Adrenal gland (tissue), 19 donors: ENCODE measurements at places on chromosomes 6 and 20. TPM values are rescaled to one million over a fixed set of nuclear protein-coding genes. Genes with fewer than 3 reads are reported as not detected.

IMPG1 gene
- polyA plus RNA-seq, result not detected

DNA sequence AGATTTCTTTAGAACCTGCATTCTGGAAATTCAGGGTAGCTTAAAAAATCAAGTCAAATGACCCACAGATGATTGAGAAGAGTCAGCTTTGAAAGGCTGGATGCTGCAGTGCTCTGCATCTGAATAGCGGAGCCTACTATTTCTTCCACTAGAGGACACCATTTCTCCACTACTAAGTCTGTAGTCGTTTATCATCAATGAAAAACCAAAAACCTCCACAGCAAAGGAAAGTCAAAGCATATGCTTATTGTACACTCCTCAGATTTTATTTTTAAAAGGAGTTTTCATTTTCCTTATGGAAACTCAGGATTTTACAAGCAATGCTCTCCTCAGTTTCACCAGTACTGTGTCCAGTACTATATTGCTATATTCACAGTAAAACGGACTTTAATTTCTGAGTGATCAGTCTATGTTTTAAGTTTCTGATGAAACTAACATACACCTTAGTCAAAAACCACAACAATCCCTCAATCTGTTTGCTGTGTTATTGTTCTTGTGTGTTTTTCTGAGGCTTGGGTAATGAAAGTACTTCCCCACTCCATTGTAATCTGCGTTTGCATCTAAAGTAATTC, 50.5 kb upstream of the ENPP5 start:
- no peaks in the 10 kb centered on the region for H3K36me3 ChIP-seq
- no peaks in the 10 kb centered on the region for H3K4me1 ChIP-seq
- H3K27ac ChIP-seq, result no peak overlapping the region

DNA sequence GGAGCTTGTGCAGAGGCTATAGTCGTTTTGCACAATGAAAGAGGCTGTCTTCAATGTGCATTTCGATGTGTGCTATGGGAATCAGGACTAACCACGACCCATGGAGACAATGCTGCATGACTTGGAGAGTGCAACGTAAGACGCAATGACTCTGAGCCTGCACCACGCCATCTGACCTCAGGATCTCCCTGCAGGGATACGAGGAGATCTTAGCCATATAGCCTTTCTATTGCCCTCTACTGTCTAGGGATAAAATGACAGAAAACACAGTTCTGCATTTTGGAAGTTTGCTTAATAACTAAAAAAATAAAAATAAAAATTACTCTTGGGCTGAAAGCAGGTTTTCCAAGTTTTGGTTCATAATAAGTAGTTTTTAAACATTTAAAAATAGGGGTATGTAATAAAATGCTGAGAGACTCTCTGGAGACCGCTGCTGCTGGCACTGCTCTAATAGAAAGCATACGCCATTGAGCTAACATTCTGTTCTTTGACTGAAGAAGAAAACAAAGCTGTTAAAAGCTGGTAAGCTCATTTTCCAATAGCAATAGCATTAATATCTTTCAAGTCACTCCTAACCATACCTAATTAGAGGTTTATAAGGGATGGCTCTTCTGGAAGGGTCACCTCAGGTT, 87.2 kb downstream of the PDE7B start:
- no peak for DNase-seq
- no peaks in the 10 kb centered on the region for H3K4me1 ChIP-seq
- no peaks in the 10 kb centered on the region for H3K27me3 ChIP-seq
- H3K36me3 ChIP-seq, result no peaks in the 10 kb centered on the region
- H3K4me3 ChIP-seq, result no peak overlapping the region

FAM184A gene
- polyA plus RNA-seq, result 5.2 TPM

DNA sequence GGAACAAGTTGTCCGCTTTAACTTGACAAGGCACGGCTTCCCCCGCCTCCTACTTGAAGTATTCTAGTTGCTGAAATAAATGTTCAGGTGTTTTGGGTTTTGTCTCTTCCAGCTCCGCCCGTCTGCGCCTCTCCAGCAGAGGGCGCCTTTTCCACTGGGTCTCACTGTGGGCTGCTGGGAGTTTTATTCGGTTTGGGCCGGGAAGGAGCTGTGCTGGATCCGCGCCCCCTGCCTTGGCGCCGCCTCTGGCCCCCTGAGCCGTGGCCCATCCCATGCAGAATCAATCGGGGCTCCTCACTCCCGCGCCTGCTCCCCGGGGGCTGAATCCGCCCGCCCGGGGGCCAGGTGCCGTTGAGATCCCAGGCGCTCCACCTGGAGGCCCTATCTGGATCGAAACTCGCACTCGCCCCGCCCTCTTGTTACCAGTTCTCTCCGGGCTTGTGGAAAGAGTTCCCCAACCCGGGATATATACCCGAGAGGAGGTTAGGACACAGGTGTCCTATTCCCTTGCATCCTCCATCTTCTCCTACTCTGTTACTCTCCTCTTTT, 51.0 kb upstream of the TCF21 start:
- H3K27me3 ChIP-seq, result no peaks in the 10 kb centered on the region
- no peaks in the 10 kb centered on the region for H3K4me1 ChIP-seq
- DNase-seq, result peak; percentile 59
- H3K4me3 ChIP-seq, result no peak overlapping the region
- no peaks in the 10 kb centered on the region for H3K36me3 ChIP-seq

GRCh38 chr20:8811801-8812594, 256.9 kb upstream of the PLCB4 start:
- no peaks in the 10 kb centered on the region for H3K4me1 ChIP-seq
- peak overlapping the region; percentile 76 for H3K27ac ChIP-seq
- no peak for DNase-seq
- H3K4me3 ChIP-seq, result no peak overlapping the region
- no peaks in the 10 kb centered on the region for H3K27me3 ChIP-seq

DNA sequence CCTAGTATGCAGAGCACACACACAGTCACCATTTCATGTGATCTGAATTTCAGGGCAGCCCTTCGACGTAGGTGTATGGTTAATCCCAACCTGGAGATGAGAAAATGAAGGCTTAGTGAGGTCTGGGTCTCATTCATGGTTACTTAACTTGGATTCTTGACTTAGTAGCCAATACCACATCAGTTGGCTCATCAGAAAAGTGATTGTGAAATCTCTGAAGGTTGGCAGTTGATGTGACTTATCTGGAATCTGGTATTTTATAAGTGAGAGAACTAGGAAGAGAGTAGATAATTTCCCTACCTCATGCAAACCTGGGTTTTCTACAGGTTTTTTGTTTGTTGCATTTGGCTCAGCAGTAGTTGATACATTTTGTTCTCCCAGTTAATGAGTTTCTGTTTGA, 123.7 kb downstream of the CCDC170 start:
- no peak overlapping the region for H3K27ac ChIP-seq
- no peak overlapping the region for H3K4me3 ChIP-seq
- no peak for DNase-seq
- H3K36me3 ChIP-seq, result no peaks in the 10 kb centered on the region

ZC2HC1B gene
- polyA plus RNA-seq, result not detected

OR2B6 gene
- polyA plus RNA-seq, result not detected

TCP11 gene
- not detected for polyA plus RNA-seq

ADAM33 gene
- 0.84 TPM for polyA plus RNA-seq

EYA4 gene
- 0.67 TPM for polyA plus RNA-seq

DNA sequence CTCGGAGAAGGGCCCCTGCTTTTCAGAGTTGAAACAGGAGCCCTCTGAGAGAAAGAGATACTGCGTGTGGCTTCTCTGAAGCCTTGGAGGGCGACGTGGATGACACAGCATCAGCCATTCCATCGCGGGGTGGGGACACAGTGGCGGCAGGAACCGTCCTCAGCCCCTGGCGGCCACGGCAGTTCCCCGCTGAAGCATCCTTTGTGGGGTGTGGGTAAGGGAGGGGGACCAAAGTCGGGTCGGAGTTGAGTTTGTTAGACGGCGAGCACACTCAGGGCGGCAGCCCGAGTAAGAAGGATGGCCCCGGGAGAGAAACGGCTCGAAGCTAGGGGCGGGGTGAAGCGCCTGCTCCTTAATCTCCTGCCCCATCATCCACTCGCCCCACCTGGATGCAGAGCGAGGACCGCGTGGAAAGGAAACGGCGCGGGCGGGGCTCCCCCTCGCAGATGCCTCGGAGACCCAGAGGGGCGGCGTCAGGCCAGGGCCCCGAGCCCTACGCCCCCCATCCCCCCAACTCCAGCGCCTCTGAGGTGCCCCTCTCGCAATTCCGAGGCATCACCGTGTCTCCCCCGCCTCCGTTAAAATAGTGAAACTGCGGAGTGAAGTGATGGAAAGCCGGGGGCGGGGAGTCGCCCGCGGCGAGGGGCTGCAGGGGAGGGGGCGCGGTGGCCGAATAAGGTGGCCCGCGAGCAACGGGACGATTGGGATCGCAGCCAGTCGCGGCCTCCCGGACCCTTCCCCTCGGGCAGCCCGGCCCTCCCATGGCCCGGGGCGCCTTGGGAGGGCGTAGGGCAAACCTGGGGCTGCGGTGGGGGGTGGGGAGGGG, 796 bp upstream of the RREB1 start:
- H3K36me3 ChIP-seq, result no peaks in the 10 kb centered on the region
- peak; percentile 55 for DNase-seq
- peak overlapping the region; percentile 83 for H3K4me3 ChIP-seq
- H3K4me1 ChIP-seq, result no peaks in the 10 kb centered on the region
- H3K27ac ChIP-seq, result peak overlapping the region; percentile 82

GRCh38 chr20:18272451-18272850, 15.9 kb upstream of the ZNF133 start:
- no peaks in the 10 kb centered on the region for H3K4me1 ChIP-seq
- DNase-seq, result peak; percentile 83
- no peaks in the 10 kb centered on the region for H3K27me3 ChIP-seq

DNA sequence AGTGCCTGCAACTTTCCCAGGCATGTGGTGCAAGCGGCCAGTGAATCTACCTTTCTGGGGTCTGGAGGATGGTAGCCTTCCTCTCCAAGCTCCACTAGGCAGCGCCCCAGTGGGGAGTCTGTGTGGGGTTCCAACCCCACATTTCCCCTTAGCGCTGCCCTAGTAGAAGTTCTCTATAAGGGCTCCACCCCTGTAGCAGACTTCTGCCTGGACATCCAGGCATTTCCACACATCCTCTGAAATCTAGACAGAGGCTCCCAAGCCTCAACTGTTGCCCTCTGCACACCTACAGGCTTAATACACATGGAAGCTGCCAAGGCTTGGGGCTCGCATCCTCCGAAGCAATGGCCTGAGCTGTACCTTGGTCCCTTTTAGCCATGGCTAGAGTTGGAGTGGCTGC, 321.6 kb downstream of the TFAP2A start:
- no peak for DNase-seq
- H3K36me3 ChIP-seq, result no peaks in the 10 kb centered on the region
- no peak overlapping the region for H3K4me3 ChIP-seq
- H3K27ac ChIP-seq, result no peak overlapping the region

DNA sequence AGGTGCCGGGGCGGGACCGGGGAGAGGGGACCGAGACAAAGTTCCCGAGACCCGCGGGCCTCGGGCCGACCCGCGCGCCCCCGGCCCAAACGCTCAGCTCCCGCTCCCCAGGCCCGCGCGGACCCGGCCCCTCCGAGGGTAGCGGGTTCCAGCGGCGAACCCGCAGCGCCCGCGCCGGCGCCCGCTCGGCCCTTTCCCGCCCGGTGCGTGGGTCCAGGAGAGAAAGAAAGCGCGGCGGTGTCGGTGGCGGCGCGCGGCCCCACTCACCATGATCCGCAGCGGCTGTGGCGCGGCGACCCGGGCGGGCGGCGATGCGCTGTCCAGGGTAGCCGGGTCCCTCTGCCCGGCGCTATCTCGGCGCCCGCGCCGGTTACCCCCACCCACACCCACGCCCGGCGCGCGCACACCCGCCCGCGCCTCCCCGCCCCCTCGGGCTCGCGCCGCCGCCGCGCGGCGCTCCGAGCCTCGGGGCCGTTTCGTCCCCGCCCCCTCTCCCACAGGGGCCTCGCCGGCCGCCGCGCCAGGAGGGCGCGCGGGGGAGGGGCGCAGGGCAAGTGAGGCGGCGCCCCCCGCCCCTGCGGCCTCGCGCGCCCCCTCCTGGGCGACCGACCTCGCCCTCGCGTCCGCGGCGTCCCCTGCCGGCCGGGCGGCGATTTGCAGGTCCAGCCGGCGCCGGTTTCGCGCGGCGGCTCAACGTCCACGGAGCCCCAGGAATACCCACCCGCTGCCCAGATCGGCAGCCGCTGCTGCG, at the start of gene ELOVL2:
Gene ELOVL2 (minus strand): TSS at position 345 of the 751 bp plus-strand sequence. CDS start 75 bp downstream, at position 270.
- peaks cover 5% of the 10 kb centered on the region for H3K4me1 ChIP-seq
- DNase-seq, result no peak
- H3K4me3 ChIP-seq, result no peak within 1 kb of the TSS
- H3K27ac ChIP-seq, result no peak within 1 kb of the TSS
- H3K27me3 ChIP-seq, result peaks cover 34% of the 10 kb centered on the region

- peaks cover 51% of the 10 kb centered on the region for H3K4me1 ChIP-seq
- no peaks in the 10 kb centered on the region for H3K27me3 ChIP-seq
- DNase-seq, result peak; percentile 50
- peak overlapping the region; percentile 68 for H3K27ac ChIP-seq
These were observed 100.7 kb downstream of the NOL4L start for GRCh38 chr20:32484225-32484957.

GRCh38 chr6:108736002-108736361, 112.2 kb upstream of the ARMC2 start:
- no peaks in the 10 kb centered on the region for H3K36me3 ChIP-seq
- no peaks in the 10 kb centered on the region for H3K4me1 ChIP-seq
- no peak overlapping the region for H3K27ac ChIP-seq

PRL gene
- not detected for polyA plus RNA-seq

DNA sequence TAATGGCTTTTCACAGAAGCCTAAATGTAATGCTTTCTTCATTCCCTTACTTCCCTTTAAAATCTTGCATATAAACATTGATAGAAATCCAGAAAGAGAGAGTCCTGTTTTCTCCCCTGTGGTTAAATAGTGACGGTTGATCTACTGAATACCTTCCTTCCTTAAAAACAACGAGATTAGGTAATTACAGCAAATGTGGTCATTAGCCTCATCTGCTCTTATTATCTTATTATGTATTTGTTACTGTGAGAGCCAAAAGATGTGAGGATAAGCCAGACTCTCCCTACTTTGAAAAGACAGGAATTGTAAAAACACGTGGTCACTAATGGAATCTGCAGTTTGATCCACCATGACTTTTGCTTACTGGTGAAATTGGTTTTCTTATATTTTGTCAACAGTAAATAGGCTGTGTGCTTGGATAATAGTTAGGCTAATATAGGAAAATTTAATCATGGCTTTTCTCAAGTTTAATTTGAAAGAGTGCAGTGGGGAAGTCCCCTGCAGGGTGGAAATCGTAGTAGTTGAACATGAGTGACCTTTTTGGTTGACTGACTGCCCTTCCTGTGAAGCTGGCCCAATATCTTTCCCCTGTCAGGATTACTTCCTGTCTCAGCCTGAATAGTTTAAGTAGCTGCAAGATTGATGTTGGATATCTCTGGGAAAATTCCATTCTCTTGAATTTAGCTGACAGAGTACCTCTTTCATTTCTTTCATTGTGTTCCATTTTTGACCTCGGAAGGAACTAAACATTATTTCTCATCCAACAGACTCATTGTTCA, 62.8 kb downstream of the JARID2 start:
- DNase-seq, result no peak
- peaks cover 60% of the 10 kb centered on the region for H3K4me1 ChIP-seq
- no peaks in the 10 kb centered on the region for H3K27me3 ChIP-seq

GRCh38 chr6:54083287-54083686, 28.0 kb upstream of the MLIP start:
- H3K4me1 ChIP-seq, result peaks cover 6% of the 10 kb centered on the region
- no peaks in the 10 kb centered on the region for H3K36me3 ChIP-seq
- H3K4me3 ChIP-seq, result no peak overlapping the region
- H3K27me3 ChIP-seq, result no peaks in the 10 kb centered on the region
- DNase-seq, result no peak
- no peak overlapping the region for H3K27ac ChIP-seq

WFDC5 gene
- polyA plus RNA-seq, result not detected

GRCh38 chr6:142612956-142613355, 311.1 kb downstream of the ADGRG6 start:
- H3K4me3 ChIP-seq, result no peak overlapping the region
- H3K36me3 ChIP-seq, result no peaks in the 10 kb centered on the region
- no peak overlapping the region for H3K27ac ChIP-seq
- no peak for DNase-seq
- H3K4me1 ChIP-seq, result no peaks in the 10 kb centered on the region

FBXO30 gene
- polyA plus RNA-seq, result 3.8 TPM

NKX2-4 gene
- polyA plus RNA-seq, result not detected
